Stimulated activated CD4-positive, alpha-beta T cell treated with anti-CD3 and anti-CD28 coated beads, Interleukin-4, amount 100 ng/mL, for 24 hours (primary cell): ENCODE measurements at places on chromosomes 13 and 19.

- peak; percentile 49 for DNase-seq
Observed at GRCh38 chr19:46840498-46840942, 10.1 kb downstream of the AP2S1 start.

DNA sequence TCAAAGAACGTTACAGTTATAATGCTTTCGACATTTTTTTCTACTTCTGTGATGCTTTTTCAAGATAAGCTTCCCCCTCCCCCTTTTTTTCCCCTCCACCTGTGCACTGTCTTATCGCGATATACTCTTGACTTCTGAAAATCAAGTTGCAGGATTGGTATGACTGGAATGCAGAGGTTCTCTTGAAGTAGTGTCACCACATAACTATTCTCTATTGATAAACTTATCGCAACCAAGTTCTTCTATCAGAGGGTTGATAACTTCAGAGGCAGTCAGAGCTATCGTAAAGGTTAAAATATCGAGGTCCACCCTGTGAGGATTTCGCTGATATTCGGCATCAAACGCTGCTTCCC lies 820 bp downstream of the EID2 start:
- no peak for DNase-seq

DNA sequence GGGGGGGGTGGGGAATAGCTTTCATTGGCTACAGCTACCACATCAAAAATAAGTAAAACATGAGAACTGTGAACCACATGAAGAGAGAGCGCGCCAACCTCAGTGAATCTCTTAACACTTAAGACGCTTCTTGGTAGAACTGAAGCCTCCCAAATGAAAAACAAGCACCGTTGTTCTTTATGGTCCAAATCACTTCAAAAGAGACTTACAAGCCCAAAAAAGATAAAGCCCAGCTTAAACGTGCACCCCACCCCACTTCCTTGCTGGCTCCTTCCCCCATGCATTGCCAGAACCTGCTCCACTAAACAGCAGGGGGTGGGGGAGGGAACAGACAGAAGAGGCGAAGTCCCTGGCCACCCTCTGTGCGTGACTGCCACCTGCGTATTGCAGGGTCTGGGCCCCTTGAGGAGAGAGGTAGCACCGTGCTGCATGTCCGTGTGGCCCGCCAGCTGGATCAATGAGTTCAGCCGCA lies 479.1 kb downstream of the FOXO1 start:
- DNase-seq = peak; percentile 65

DNA sequence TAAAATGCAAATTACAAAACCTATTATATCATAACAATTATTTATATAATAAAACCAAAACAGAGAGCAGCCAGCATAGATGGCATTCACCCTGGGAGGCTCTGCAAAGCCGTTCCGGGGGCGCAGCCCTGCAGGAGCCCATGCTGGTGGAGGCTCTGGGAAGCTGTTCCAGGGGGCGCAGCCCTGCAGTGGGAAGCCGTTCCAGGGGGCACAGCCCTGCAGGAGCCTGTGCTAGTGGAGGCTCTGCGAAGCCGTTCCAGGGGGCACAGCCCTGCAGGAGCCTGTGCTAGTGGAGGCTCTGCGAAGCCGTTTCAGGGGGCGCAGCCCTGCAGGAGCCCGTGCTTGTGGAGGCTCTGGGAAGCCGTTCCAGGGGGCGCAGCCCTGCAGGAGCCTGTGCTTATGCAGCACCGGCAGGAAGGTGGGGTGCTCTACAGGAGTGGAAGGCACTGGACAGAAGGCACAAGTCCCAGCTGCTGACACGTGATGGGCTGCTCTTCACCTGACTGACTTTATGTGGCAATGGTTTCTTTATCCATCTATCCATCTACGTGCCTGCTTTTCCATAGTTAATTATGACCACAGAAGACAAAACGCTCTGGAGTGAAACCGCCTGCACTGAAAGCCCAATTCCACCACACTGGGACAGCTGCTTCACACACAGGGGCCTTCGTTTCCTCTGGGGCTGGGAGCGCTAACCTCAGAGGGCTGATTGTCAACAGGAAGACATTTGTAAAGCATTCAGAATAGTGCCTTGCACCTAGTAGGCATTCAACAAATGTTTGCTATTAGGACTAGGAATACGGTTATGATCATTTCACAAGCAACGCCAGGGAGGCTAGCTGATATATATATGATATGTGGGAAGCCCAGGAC lies 23.7 kb downstream of the PCID2 start:
- no peak for DNase-seq

GRCh38 chr19:36488846-36489117 lies 579 bp downstream of the ZNF566 start:
- DNase-seq = peak; percentile 58

GRCh38 chr13:95375706-95376105 lies 74.5 kb upstream of the ABCC4 start:
- DNase-seq = no peak

DNA sequence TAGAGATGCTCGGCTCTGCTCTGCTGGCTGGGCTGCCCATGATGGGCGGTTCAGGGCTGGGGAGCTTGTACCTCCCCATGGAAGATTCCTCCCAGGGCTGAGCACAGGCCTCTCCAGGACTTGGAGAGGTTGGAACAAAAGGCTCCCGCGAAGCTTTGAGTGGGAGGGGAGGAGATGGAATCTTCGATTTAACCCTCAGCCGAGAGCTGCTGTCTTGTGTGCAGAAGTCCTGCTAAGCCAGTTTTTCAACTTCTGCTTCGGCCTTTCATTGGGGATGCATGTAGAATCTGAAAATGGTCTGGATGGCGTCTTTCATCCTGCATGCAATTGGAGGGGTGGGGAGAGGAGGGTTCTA lies 163.3 kb downstream of the KDM4B start:
- DNase-seq = no peak

DNA sequence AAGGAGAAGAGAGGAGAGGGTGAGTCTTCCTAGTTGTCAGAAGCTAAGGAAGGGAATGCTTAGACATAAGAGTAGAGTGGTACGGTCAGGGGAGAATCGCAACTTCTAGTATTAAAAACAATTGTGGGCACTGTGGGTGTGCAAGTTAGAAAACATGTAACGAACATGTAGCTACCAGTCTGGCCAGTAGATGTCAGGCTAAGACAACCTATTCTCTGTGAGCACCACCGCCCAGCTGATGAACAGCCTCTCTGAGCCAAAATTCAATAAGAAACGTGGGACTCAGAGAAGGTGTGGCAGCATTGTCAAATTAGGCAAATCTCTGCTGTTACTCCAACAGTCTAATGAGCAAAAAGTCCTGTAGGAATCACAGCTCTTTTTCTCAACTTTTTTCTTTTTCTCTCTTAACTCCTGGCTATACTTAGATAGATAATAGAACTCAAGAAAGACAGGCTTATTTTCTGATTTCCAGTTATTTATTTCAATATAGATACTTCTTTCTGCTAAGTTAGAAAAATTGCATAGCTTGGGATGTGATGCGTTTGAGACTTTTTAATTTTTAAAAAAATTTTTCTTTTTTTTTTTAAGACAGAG lies 186.2 kb downstream of the USP12 start:
- DNase-seq = peak; percentile 81

DNA sequence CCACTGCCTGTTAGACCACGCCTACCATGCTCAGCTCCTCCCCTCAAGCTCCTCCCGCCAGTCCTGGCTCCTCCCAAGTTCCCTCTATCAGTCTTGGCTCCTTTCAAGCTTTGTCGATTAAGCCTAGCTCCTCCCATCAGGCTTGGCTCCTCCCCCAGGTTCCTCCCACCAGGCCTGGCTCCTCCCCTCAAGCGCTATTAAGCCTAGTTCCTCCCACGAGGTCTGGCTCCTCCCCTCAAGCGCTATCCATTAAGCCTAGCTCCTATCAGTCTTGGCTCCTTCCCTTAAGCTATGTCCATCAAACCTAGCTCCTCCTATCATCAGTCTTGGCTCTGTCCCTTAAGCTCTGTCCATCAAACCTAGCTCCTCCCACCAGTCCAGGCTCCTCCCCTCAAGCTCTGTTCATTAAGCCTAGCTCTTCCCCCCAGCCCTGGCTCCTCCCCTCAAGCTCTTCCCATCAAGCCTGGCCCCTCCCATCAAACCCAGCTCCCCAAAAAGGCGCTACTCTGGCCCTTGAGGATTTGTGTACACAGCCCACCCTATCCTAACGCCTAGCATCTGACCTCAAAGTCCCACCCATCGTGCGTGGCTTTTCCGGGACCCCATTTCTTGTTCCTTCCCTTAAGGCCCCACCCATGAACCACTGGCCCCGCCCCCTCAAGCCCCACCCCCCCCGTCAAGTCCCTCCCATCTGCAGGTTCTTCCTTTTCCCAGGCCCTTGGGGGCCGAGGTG lies 10.0 kb downstream of the CAMSAP3 start:
- DNase-seq = no peak

- DNase-seq = no peak
Observed at GRCh38 chr13:83340170-83340569, 542.1 kb downstream of the SLITRK1 start.

DNA sequence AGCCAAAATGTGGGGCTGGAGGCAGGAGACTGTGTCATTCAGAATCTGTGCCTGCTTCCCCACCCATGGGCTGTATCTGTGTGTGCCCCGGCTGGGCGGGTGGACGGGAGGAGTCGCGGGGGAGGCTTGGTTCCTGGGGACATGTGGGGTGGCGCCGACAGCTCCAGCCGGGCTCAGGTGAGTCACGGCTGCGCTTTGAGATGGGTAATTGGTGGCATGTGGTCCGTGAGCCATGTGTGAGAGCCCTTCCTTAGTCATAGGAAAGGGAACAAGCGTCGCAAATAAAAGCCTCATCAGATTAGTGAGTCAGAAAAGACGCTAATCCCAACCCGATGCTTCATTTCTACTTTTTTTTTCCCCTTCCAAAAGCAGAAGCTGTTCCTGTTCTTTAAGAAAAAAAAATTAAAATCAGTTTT lies 118.6 kb upstream of the ZNF536 start:
- DNase-seq = no peak

- peak; percentile 76 for DNase-seq
Observed at GRCh38 chr19:10289167-10289835, 451 bp upstream of the ICAM5 start.

- no peak for DNase-seq
Observed at GRCh38 chr13:77372275-77372674, 45.4 kb upstream of the MYCBP2 start.

DNA sequence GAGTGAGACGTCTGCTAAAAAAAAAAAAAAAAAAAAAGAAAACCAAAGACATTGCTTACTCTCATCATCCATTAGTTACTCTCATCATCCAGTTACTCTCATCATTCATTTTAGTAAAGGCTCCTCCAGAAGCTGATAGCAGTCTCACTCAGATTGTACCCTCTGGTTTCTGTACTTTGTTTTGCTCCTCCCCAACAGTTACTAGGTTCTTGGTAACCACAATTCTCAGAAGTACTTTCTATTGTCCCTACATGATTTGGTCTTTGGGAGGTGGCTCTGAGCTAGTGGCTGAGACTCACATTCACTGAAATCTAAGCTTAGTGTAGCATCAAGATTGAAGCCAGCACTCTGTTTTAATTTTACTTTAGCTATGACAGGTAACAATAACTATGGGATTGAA lies 14.3 kb downstream of the ERICH4 start:
- DNase-seq = no peak

GRCh38 chr13:106471957-106472543 lies 63.4 kb downstream of the EFNB2 start:
- DNase-seq = no peak

DNA sequence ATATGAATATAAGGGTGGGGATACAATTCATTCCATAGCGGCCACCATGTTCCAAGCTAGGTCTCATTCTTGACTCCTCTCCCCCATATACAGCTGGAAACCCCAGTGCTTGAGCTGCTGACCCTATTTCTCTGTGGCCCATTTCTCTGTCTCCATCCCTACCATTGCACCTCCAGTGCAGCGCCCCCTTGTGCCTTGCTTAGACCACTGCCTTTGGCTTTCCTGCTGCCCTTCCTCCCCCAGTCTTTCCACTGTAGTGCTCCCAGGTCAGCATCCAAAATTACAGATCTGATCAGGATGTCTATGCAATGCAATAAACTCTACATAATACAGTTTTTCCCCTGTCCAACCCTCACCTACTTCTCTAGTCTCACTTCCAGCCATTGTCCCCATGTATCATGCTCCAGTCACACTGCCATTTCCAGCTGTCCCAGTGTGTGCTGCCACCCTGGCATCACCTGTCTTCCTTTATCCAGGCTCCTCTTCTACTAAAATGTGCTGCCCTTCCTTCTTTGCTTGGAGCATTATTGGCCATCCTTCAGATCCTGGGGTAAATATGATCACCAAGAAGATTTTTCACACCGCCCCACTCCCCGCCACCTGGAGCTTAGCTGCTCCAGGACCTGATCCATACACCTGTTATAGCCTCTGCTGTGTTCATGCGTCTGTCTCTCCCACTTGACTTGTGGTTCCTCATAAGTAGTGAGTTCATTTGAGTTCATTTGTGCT lies 199.4 kb upstream of the IPO5 start:
- DNase-seq = no peak

- DNase-seq = peak; percentile 59
Observed at GRCh38 chr19:8585894-8586750, 8.9 kb upstream of the MYO1F start.
